ENCODE measurements at places on chromosomes 16 and 17. TPM values are rescaled to one million over a fixed set of nuclear protein-coding genes. Genes with fewer than 3 reads are reported as not detected.

GRCh38 chr16:16013812-16014211, 64.4 kb downstream of the ABCC1 start:
- DNase-seq: no peak

- DNase-seq: no peak
These were observed 1.0 kb upstream of the CCNF start for GRCh38 chr16:2428051-2428783.

DNA sequence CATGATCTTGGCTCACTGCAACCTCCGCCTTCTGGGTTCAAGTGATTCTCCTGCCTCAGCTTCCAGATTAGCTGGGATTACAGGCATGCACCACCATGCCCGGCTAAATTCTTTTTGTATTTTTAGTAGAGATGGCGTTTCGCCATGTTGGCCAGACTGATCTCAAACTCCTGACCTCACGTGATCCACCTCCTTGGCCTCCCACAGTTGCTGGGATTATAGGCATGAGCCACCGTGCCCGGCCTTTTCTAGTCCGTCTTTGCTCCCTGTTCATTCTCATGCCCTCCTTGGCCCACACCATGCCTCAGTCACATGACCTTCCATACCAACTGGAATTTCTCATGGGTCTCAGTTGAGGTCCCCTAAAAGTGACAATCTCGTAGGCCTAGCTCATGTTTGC, 86.9 kb downstream of the SNX29 start:
- DNase-seq: no peak

Gene TBC1D28
- polyA plus RNA-seq: not detected

Gene ADAD2
- polyA plus RNA-seq: not detected

- no peak for DNase-seq
These were observed 19.4 kb downstream of the CBX1 start for GRCh38 chr17:48081858-48082257.

Gene KRTAP1-1
- polyA plus RNA-seq: 0.19 TPM

Gene ABCC11
- 0.06 TPM for polyA plus RNA-seq

DNA sequence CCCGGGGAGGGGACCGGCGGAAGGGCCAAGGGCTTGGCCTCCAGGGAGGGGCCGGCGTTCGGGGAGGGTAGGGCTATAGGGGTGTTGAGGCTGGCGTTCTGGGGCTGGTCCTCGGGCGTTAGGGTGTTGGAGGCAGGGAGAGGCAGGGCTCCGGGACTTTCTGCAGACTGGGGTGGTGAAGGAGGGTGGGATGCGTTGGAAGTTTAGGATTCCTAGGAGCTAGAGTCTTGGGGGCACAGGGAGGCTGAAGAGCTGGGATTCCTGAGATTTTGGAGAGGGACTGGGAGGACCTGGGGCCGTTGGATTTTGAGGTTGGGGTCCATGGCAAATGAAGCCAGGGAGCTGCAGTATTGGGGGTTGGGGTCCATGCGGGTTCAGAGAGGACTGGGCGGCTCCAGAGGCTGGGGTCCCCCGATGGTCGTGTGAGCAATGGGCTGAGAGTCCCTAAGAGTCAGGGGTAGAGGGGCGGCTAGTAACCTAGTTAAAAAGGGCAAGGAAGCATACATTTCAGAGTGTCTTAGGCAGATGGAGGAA, 740 bp downstream of the NFATC2IP start:
- no peak for DNase-seq

- DNase-seq: peak; percentile 85
These were observed 132.4 kb upstream of the CHMP6 start for GRCh38 chr17:80859002-80859941.

Gene DOC2B
- not detected for polyA plus RNA-seq

Gene KCNG4
- polyA plus RNA-seq: not detected
